ENCODE measurements at places on chromosomes 3 and 15. TPM values are rescaled to one million over a fixed set of nuclear protein-coding genes. Genes with fewer than 3 reads are reported as not detected.

The HTR3E gene
- not detected for total RNA-seq

The WDR5B gene
- 2.9 TPM for total RNA-seq

The ZNF385D gene
- total RNA-seq, result not detected

DNA sequence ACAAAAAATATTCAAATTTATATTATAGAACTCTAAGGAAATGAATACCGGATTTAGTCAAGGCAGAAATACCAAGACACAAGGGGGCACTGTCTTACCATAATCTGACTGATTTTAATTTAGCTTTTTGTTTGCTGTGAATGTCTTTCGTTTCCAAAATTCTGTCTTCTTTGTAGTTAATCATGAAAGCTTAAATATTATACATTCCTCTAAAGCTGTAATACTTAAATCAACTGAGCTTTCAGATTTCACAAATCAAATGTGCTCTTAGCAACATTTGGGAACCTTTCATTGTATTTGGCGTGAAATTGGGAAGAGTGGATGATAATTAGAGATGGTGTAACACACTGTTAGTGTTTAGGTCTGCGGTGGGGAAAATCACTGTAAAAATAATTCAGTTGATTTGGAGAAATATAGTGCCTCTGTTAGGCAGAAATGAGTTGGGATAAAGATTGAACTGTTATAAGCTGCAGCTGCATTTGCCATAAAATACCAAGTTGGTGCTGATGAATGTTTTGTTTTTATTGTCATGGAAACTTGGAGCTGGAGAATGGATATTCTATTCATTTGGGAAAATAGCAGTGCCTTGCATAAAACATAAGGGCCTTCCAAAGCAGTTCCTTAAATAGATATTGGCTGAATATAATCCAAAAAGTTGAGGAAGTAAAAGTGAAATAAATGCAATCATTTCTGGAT is 228.2 kb downstream of the TCF12 start:
- DNase-seq, result no peak
- H3K36me3 ChIP-seq, result 0 out of 2 replicates have a peak, but pooled peaks cover 1% of the 10 kb centered on the region
- H3K27ac ChIP-seq, result no peak overlapping the region

GRCh38 chr3:10817506-10817905 is 1.5 kb downstream of the SLC6A11 start:
- H3K4me3 ChIP-seq, result no peak overlapping the region
- no peak for DNase-seq
- no peak overlapping the region for H3K27ac ChIP-seq
- H3K27me3 ChIP-seq, result peaks cover 3% of the 10 kb centered on the region
- no peaks in the 10 kb centered on the region for H3K36me3 ChIP-seq
- H3K4me1 ChIP-seq, result no peaks in the 10 kb centered on the region

GRCh38 chr3:104526901-104527401 is 839.8 kb upstream of the ALCAM start:
- peak overlapping the region; percentile 58 for H3K4me3 ChIP-seq
- peak; percentile 60 for DNase-seq
- no peaks in the 10 kb centered on the region for H3K27me3 ChIP-seq
- no peaks in the 10 kb centered on the region for H3K36me3 ChIP-seq
- peaks cover 16% of the 10 kb centered on the region for H3K4me1 ChIP-seq
- peak overlapping the region; percentile 76 for H3K27ac ChIP-seq

GRCh38 chr15:71089801-71090200 is 25.5 kb upstream of the THSD4 start:
- DNase-seq, result no peak
- no peak overlapping the region for H3K27ac ChIP-seq
- no peaks in the 10 kb centered on the region for H3K36me3 ChIP-seq
- no peaks in the 10 kb centered on the region for H3K27me3 ChIP-seq

DNA sequence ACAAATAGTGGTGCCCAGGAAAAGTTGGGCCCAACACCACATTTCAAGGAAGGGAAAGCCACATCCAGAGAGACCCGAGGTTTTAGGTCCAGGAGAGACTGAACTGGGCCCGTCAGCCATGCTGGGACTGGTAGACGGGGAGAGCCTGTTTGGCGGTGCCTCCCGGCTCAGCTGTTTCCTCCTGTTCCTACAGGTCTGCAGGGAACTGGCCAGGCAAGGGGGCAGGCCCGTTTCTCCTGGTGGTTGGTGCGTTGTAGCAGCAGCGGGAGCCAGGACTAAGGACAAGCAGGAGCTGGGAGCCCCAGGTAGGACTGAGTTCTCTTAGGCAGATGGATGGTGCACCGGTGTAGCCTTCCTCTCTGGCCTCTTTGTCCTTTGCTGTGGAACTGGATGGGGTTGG is 3.9 kb downstream of the PRKCD start:
- H3K36me3 ChIP-seq, result peaks cover 6% of the 10 kb centered on the region
- H3K4me1 ChIP-seq, result peaks cover 71% of the 10 kb centered on the region
- no peak for DNase-seq
- H3K4me3 ChIP-seq, result peak overlapping the region; percentile 97
- peak overlapping the region; percentile 24 for H3K27ac ChIP-seq

- no peak for DNase-seq
- no peaks in the 10 kb centered on the region for H3K4me1 ChIP-seq
- H3K4me3 ChIP-seq, result no peak overlapping the region
- no peak overlapping the region for H3K27ac ChIP-seq
- no peaks in the 10 kb centered on the region for H3K36me3 ChIP-seq
These were observed 22.1 kb upstream of the GOLGA6C start for GRCh38 chr15:75235760-75236729.

- no peak for DNase-seq
- no peaks in the 10 kb centered on the region for H3K36me3 ChIP-seq
- H3K4me1 ChIP-seq, result peaks cover 28% of the 10 kb centered on the region
These were observed 1.4 kb downstream of the FURIN start for GRCh38 chr15:90869601-90870353.

DNA sequence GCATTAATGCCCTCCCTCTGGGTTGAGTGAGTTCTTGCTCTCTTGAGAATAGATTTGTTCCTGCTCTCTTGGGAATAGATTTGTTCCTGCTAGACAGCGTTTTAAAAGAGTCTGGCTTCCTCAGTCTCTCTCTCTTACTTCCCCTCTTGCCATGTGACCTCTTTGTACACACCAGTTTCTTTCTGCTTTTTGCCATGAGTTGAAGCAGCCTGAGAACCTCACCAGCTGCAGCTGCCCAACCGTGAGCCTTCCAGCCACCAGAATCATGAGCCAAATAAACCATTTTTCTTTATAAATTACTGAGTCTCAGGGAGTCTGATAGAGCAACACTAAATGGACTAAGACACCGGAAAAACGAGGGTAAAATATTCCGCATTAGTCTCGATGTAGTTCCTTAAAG is 253.6 kb downstream of the CNTN6 start:
- H3K27me3 ChIP-seq, result no peaks in the 10 kb centered on the region
- no peaks in the 10 kb centered on the region for H3K4me1 ChIP-seq
- H3K27ac ChIP-seq, result no peak overlapping the region
- no peaks in the 10 kb centered on the region for H3K36me3 ChIP-seq

GRCh38 chr15:96972201-96972600 is 641.7 kb downstream of the NR2F2 start:
- H3K27ac ChIP-seq, result no peak overlapping the region
- no peaks in the 10 kb centered on the region for H3K4me1 ChIP-seq
- no peak for DNase-seq
- no peak overlapping the region for H3K4me3 ChIP-seq

DNA sequence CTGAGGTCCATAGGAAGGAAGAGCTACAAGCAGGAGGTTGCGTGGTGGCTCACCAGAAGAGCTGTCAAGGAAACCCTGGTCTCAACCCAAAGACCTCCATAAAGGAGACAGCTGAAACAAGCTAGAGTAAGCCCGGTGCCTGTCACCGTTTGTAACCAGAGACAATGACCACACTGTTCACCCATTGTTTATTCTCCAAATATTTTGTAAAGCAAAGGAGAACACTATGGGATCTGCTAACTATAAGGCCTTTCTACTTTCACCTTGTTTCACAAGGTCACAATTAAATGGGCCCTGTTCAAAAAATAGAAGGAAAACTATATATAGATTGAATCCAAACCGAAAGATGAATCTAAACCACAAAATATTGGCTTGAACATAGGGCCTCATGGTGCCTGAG is 128.9 kb upstream of the TPRG1 start:
- no peak overlapping the region for H3K27ac ChIP-seq
- no peaks in the 10 kb centered on the region for H3K4me1 ChIP-seq
- H3K27me3 ChIP-seq, result no peaks in the 10 kb centered on the region
- DNase-seq, result no peak

- peaks cover 11% of the 10 kb centered on the region for H3K4me1 ChIP-seq
- peak within 1 kb of the TSS; percentile 80 for H3K4me3 ChIP-seq
- no peak for DNase-seq
- no peak within 1 kb of the TSS for H3K27ac ChIP-seq
- H3K36me3 ChIP-seq, result peaks cover 15% of the 10 kb centered on the region
These were observed at the start of gene FAM131A for GRCh38 chr3:184337399-184337714. Gene FAM131A (plus strand): TSS chr3:184337600. CDS start chr3:184337631, 31 bp downstream.
